ENCODE measurements at places on chromosomes 1 and 21.

GRCh38 chr1:200869753-200870391 is 2.9 kb upstream of the GPR25 start:
- no peak for DNase-seq

DNA sequence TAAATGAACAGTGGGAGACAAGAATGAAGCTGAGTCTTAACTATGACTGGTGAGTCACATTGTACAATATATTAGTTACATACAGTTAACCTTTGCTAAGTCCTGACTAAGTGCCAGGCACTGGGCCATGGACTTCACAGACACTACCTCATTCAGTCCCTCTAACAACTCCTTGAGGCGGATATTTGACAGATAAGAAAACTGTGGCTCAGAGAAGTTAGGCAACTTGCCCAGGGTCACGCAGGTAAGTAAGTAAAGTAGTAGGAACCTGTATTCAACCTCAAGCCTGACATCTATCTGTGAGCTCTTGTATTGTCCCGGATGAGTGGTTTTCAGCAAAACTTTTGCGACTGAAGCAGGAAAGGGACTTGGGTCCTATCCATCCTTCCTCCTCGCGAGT is 62.1 kb downstream of the GNG12 start:
- DNase-seq: no peak

GRCh38 chr1:48249868-48250267 is 27.4 kb downstream of the SLC5A9 start:
- DNase-seq: no peak

GRCh38 chr1:242002072-242002471 is 3.2 kb upstream of the MAP1LC3C start:
- no peak for DNase-seq

- no peak for DNase-seq
Observed at GRCh38 chr1:54581621-54582035, 33.6 kb downstream of the ACOT11 start.

GRCh38 chr1:152185544-152186391 is 26.7 kb upstream of the RPTN start:
- peak; percentile 63 for DNase-seq

DNA sequence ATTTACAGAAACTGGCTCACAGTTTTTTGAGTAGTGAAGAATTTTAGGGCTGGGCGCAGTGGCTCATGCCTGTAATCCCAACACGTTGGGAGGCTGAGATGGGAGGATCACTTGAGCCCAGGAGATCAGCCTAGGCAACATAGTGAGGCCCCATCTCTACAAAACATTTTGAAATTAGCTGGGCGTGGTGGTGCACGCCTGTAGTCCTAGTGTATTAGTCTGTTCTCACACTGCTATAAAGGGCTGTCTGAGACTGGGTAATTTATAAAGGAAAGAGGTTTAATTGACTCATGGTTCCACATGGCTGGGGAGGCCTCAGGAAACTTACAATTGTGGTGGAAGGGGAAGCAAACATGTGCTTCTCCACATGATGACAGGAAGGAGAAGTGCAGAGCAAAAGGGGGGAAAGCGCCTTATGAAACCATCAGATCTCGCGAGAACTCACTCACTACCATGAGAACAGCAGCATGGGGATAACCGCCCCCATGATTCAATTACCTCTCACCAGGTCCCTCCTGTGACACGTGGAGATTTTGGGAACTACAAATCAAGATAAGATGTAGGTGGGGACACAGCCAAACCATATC is 24.4 kb upstream of the DYRK1A start:
- no peak for DNase-seq

DNA sequence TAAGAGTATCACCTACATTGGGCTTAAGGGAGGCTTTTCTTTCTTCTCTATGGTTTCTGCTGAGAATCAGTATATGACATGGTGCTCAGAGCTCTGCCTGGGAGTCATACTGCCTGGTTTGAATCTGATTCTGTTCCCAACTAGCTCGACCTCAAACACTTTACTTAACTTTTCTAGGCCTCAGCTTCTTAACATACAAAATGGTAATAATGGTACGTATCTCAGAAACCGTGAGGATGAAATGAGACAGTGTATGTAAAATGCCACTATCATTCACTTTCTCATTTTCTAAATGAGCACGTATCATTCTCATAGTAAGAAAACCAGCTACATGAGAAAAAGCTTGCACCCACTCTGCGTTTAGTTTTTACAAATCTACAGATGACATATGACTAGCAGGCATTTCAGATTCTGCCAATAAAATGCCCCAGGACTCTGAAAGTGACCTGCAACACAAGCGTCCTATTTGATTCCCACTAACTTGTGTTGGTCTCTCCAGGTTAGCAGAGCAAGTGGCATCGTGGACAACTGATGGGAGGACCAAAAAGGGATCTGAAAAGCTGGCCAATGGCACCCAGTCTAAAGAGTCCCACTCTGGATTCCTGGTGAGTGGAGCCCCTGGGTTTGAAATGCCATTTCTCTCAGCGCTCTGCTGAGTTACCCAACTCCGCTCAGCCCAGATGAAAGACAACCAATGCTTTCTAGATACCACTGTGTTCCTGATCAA is 6.1 kb downstream of the CTNNBIP1 start:
- DNase-seq: no peak

DNA sequence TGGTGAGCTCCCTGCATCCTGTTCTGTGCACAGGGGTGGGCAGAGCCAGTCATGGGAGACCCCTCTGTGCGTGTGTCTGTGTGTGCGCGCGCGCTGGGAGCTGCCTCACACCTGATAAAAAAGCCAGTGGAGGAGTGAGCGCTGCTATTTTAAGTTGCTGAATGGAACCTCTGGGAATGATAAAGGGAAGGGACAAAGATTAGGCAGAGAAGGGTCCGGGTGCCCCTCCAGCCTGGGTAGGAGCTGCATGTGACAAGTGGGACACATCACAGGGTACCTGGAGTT is 847 bp downstream of the ADORA1 start:
- DNase-seq: no peak

- no peak for DNase-seq
Observed at GRCh38 chr1:41507836-41508235, 23.4 kb upstream of the EDN2 start.

DNA sequence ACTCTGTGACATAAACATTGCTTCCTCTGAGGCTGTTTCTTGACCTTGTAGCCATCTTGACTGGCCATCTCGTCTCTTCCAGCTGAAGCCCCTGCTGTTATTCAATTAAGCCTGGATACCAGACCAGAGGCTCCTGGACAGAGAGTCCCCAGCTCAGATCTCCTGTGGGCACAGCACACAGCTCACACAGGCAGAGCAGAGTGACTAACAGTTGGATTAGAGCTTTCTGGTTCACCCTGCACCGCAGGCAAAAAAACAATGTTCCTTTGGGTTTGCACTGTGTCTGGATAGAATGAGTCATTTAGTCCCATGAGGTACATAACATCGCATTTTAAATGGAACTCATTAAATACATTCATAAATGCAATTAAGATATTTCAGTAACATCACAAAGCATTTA is 33.4 kb upstream of the USH2A start:
- DNase-seq: no peak

DNA sequence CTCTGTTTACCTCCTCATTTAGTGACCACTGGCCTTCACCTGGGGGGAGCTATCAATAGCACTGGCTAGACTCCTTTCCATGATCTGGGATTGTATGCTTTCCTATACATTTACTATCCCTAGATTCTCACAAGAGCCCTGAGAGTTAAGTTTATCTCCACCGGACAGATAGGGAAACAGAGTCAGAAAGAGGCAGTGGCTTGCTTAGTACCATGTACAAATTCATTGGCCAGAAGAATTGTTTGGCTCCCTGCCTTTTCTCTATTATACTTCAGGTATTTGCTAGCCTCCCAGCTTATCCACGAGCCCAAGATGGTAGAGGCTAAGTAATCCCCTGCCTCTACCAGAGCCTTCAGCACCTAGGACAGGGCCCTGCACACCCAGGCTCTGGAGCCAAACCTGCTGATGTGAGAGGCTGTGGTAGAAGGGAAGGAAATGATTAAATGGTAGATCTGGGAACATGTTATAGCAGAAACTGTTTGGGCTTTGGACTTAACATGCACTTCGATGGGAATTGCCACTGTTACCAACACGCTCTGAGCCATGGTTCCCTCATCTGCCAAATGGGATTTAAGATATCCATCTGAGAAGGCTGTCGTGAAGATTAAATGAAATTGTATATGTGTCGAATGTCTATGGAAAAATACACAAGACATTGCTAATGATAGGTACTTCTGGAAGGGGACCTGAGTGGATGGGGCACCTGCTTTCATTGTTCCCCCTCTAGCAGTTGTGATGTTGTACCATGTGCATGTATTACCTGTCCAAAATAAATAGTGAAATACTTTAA is 3.1 kb upstream of the BLACAT1 start:
- no peak for DNase-seq

DNA sequence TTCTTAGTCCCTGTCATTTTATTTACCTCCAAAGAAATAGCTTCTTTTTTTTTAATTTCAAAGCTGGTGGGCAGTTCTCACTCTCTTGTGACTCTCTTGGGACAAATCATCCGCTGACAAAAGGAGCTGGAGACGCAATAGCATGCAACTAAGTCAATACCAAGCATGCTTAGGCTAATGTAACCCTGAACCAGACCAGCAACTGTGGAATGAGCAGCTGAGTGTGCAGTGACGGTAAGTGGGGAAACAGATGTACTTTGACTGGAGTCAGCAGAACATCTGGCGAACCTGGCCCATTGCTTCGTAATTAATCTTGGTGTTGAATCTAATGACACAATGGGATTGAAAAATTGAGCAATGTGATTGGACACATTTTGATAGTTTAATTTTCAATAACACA is 280.7 kb upstream of the PLXNA2 start:
- DNase-seq: no peak

GRCh38 chr1:10415211-10415930 is 14.9 kb upstream of the CENPS start:
- DNase-seq: peak; percentile 95

DNA sequence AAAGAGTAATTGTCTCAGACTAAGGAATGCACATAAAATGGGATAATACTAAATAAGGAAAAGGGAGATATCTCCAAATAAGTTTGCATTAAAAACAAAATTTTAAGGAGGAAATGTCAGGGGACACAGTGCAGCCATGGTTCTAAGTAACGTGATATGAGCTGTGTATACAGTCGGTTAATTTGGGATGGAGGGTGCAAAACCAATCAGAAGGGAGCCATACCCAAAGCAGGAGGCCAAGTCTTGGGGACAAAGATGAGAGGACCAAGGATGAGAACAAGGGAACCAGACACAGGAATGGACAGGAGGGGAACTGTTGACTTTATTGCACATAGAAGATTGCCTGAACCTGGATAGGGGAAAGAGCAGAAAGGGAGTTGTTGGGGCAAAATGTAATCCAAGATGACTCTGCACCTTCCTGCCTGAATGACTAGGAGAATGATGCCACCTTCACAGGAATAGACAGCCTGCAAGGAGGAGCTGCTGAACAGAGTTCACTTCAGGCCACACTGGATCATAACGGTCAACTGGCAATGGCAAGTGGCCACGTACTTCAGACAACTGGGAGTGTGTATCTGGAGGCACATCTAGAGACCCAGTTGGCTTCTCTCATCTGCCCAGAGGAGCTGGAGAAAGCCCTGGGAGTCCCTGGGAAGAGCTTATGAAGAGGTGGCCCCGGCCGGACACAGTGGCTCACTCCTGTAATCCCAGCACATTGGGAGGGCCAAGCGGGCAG is 22.0 kb upstream of the BOLA1 start:
- DNase-seq: no peak

GRCh38 chr1:9737057-9737456 is 85.5 kb downstream of the PIK3CD start:
- DNase-seq: peak; percentile 59

GRCh38 chr1:146010126-146010738 is 11.3 kb downstream of the HJV start:
- no peak for DNase-seq

DNA sequence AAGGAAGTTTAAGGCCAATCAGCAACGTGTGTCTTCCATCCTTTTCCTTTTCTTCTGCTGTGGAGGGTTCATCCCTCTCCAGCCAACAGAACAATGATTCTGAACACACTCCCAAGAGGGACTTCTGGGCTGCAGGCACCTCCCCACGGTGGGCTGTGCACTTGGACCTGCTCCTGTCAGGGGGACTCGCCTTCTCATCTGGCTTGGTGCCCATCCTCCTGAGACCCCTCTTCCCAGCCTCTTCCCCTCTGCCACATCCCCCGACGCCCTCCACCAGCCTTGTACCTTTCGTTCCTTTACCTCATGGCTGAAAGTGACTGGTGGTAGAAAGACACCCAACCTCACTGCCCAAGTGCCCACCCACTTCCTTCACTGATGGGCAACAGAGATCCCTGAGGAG is 26.0 kb upstream of the SLAMF9 start:
- DNase-seq: no peak

DNA sequence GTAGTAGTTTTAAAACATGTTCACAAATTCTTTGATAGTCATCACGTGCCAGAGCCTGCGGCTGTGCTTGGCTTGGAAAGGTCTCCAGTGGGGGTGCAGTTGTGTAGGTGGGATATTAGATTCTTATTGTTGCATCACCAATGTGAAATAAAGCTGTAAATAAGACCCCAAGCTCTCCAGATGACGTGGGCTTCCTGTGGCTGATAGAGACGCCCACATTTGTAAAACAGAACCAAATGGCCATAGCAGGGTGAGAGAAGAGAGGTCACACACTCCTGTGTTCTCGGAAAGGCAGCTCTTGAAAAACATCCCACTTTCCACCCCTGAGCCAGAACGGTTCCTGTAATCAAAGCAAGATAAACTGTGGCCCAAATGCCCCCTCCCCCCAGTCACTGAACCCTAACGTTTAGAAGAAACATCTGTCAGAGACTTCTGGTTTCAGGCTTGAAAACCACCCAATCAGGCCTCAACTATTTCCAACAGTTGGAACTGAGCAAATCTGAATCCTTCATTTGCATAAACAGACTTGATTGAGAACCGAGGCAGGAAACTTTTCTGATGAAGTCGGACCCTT is 6.6 kb upstream of the NTPCR start:
- no peak for DNase-seq

- no peak for DNase-seq
Observed at GRCh38 chr1:41382480-41383090, 21.4 kb downstream of the FOXO6 start.

- no peak for DNase-seq
Observed at GRCh38 chr1:38534473-38534823, 325.1 kb downstream of the RRAGC start.

DNA sequence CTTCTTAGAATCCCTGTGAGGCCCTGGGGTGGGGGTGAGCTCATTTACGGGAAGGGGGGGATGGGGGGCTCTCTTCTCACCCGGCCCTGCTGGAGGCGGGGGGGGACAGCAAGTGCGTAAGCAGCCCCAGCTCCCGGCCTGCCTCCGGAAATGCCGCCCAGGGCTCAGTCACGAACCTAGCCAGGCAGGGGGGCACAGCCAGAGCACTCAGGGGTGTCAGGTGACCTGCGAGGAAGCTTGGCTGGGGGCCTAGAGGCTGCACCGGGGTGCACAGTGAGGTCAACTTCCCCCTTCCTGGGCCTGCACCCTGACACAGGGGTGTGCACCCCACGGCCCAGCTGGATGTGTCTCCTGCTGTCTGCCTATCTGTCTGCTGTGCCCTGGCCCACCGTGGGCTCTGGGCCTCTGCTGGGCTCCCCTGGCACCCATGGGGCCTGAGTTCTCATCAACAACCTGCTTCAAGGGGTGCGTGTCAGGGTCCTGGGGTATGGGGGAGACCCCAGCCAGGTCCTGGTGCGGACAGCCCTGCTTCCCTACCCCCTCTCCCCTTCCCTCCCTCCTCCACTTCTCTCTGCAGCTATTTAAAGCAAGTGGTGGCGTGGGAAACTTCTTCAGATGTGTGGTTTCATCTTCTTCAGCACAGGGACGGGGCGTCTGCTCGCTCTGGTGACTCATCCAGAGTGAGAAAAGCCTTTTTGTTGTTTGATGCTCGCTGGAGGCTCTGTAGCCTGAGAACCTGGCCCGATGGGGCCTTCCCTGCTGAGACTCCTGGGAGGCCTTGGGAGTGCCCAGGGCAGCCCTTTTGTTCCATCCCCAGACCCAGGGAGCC is 92.5 kb upstream of the RUNX3 start:
- peak; percentile 93 for DNase-seq
